Stimulated activated CD8-positive, alpha-beta memory T cell treated with anti-CD3 and anti-CD28 coated beads, Interleukin-4, amount 100 ng/mL, for 1 hour (primary cell): ENCODE measurements at places on chromosomes 4 and X.

DNA sequence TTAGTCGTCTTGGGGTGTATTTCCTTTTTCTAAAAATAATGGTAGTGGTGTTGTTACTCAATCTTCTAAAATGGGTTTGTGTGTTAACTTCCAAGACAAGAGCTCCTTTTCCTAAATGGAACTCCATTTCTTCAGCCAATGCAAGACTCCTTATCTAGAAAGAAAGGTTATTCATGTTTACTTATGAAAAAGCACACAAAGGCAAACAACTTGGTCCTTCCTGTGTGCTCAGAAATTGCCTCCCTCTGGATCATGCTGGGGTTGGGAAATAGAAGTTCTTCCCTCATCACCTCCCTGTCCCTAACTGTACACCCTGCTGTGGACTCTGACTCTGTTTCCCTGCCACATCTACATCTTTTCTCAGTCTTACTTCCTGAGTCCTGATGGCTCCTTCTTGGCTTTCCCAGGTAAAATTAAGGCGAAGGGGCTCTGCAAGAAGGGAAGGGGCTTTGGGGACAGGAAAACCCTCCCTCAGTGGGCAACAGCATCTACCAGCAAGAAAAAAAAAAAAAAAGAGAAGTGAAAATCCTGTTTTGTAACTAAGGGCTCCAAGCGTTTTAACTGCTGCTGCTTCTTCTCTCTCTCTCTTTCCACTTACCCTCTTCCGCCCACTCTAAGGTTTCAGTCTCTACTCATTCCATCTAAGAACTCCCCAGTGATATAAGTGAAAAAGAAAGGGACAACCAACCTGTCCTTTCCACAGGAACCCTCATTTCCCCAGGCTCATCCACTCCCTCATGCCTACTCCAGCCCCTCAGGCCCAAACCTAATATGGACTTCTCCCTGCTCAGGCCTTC lies 19.8 kb upstream of the TASL start:
- no peak for DNase-seq

- no peak for DNase-seq
These were observed 92.3 kb upstream of the ADRA2C start for GRCh38 chr4:3673716-3674478.

GRCh38 chrX:68511255-68511654 lies 12.4 kb downstream of the YIPF6 start:
- DNase-seq = no peak

DNA sequence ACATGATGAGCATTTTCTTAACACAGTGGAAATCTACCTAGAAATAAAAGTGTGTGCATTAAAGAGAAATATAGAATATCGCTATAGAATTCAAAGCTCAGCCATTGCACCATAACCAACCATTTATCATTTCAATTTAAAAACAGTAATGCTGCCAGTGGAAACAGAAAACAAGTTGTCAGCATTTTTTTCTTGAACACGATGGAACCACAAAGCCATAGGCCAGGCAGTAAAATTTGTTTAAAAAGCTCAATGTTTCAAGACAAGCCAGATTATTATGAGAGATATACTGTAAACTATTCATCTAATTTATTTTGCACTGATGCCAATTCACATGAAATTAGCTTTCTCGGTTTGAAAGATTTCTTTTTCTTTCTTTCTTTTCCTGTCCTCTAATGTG lies 46.7 kb upstream of the NRK start:
- DNase-seq = no peak

DNA sequence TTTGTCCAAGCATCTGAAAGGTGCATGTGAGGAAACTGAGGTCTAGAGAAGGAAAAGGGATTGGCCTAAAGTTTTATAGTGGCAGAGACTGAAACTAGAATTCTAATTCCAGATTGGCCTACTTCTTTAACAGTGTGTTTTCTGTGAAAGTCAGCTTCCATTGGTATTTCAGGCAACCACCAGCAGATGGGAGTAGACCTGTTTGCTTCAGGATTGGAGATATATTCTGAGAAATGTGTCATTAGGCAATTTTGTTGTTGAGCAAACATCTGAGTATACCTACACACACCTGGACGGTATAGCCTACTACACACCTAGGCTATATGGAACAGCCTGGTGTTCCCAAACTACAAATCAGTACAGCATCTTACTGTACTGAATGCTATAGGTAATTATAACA lies 207.3 kb upstream of the RADX start:
- DNase-seq = no peak
